ENCODE measurements at places on chromosomes 11 and 22.

- DNase-seq: no peak
Measured at GRCh38 chr22:41382098-41382578, 396 bp downstream of the TEF start.

- DNase-seq: no peak
Measured at GRCh38 chr11:94656968-94657367, 89.8 kb downstream of the PIWIL4 start.

- DNase-seq: no peak
Measured at GRCh38 chr11:2531277-2531986, 86.6 kb downstream of the KCNQ1 start.

GRCh38 chr11:45320371-45320770, 34.2 kb upstream of the SYT13 start:
- DNase-seq: no peak

GRCh38 chr11:288478-289397, at the start of gene PGGHG:
TSS of gene PGGHG (plus strand) at chr11:289126. CDS start at chr11:289817, 691 bp downstream.
- peak; percentile 24 for DNase-seq

DNA sequence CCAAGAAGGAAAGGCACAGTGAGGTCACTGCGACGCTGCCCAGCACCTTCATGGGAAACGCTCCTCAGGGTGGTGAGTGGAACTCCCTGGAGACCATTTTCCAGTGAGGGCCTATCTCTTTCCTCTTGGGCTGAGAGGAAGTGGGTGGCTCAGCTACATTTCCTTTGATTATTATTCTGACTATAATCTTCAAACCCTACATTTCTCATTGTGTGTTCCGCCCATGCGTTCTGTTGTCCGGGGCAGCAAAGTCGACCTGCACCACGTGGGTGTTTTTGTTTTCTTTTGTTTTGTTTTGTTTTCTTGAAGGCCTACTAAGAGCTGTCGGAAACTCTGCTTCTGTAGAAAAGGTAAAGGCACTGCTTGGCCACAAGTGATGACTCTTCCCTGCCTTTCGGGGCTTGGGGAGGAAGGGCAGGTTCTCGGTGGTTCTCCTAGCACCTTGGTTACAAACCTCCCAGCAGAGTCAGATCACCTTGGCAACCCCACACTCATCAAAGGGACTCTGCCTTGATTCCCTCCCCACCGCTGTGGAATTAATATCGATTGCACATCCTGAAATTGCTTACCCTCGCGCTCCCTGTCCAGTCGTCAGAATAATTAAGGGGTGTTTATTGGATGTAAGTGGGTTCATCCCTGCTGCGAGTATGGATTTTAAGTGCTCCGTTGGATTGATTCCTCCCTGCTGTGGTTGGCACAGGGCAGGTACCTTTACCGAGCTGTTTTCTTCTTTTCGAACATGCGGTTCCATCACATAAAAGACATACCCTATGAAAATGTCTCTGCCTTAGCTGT, 7.3 kb downstream of the PARVB start:
- DNase-seq: no peak

GRCh38 chr11:47917599-47918369, 62.6 kb upstream of the PTPRJ start:
- peak; percentile 100 for DNase-seq

DNA sequence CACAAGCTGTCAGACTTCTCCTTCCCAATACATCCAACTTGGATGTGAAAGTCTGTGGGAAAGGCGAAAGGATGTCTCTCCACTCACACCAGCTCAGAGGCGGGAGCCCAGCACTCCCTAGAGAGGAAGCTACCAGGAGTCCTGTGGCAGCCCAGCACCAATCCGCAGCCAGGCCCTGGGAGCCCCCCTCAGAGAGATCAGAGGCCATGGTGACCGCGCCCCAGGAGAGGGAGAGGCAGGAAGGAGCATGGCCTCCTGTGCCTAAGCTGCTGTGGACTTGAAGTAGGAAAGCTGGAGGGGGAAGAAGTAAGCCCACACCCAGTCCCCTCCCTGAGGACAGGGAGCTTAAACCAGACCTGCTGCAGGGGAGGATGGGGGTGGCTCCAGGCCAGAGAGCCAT, 24.4 kb upstream of the IGSF9B start:
- DNase-seq: no peak

DNA sequence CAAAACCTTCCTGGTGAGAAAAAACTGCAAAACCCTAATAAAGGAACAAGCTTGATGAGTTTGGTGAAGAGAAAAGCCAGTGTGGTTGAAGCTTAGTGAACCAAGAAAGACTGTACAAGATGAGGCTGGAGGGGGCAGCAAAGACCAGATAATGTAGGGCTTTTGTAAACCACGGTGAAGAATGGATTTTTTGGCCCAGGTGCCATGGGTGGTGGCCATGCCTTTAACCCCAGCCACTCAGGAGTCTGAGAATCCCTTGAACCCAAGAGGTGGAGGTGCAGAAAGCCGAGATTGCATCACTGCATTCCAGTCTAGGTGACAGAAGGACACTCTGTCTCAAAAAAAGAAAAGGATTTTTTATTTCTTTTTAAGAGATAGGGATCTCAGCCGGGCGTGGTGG, 5.0 kb upstream of the ZDHHC5 start:
- no peak for DNase-seq

DNA sequence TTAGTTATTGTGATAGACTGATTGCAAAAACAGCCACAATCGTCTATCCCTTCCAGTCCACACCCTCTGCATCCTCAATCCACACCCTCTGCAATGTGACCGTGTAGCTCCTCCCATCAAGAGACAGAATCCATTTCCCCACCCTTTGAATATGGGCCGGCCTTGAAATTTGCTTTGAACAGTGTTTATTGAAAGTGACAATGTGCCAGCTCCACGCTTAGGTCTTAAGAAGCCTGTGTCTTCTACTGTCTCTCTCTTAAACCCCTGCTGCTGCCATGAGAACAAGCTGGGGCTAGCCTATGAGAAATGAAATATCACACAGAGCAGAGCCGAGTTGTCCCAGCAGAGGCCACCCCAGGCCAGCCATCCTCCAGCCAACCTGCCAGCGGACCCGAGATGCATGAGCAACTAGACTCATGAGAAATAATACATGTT, 22.3 kb upstream of the MICAL2 start:
- DNase-seq: no peak

- DNase-seq: no peak
Measured at GRCh38 chr11:122918734-122919133, 36.2 kb downstream of the JHY start.

GRCh38 chr11:121253951-121254350, 38.6 kb upstream of the SC5D start:
- DNase-seq: peak; percentile 91

GRCh38 chr11:128628686-128629085, 41.3 kb upstream of the ETS1 start:
- no peak for DNase-seq

GRCh38 chr22:48376936-48377712, 1450.5 kb downstream of the BRD1 start:
- DNase-seq: no peak

- DNase-seq: peak; percentile 52
Measured at GRCh38 chr11:95067039-95067840, 521 bp downstream of the SRSF8 start.

GRCh38 chr11:115300660-115301428, 203.4 kb downstream of the CADM1 start:
- no peak for DNase-seq

DNA sequence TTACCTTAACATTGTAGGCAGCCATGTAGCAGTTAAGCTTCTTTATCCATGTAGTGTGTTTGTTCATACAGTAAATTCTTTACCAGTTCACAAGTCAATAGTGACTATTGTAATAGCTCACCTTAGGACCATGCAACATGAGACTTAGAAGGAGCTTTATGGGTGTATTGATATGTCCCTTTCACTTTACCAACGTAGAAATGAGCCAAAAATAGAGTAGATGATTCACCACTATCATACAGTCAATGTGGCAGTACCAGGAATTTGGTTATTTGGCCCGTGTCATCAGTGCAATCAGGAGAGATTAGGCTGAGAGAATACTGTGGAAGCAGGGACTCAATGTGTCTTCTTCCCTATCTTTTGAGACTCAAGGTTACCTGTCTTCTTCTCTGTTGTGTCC, 4.7 kb downstream of the ZDHHC13 start:
- DNase-seq: no peak

GRCh38 chr22:40210818-40211217, 33.1 kb downstream of the TNRC6B start:
- DNase-seq: no peak

- DNase-seq: no peak
Measured at GRCh38 chr11:128796270-128796669, 70.8 kb downstream of the KCNJ1 start.

DNA sequence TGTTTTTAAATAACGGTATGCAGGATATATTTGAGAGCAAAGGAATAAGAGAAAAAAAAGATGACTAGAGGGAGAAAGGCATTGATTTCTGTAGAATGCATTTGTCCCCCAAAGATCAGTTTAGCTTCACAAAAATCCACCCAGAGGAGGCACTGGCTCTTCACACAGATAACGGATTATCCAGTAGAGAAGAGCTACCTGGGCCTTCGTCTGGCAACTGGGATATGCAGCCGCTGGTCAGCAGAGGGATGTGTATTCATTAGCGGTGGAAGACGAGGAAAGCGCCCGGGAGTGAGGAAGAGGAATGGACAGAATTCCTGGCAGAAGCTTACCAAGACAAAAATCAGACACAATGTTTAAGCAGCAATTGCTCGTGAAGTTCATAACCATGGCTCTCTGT, 5.6 kb upstream of the WT1 start:
- DNase-seq: no peak

DNA sequence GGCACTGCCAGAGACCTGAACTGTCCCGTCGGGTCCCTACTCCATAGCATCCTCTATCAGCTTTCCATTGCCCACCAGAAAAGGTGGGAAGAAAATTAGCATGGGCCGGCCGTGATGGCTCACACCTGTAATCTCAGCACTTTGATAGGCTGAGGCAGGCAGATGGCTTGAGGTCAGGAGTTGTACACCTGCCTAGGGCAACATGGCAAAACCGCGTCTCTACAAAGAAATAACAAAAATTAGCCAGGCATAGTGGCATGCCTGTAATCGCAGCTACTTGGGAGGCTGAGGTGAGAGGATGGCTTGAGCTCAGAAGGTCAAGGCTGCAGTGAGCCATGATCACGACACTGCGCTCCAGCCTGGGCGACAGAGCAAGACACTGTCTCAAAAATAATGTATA, 3.5 kb downstream of the SLC25A18 start:
- DNase-seq: no peak

DNA sequence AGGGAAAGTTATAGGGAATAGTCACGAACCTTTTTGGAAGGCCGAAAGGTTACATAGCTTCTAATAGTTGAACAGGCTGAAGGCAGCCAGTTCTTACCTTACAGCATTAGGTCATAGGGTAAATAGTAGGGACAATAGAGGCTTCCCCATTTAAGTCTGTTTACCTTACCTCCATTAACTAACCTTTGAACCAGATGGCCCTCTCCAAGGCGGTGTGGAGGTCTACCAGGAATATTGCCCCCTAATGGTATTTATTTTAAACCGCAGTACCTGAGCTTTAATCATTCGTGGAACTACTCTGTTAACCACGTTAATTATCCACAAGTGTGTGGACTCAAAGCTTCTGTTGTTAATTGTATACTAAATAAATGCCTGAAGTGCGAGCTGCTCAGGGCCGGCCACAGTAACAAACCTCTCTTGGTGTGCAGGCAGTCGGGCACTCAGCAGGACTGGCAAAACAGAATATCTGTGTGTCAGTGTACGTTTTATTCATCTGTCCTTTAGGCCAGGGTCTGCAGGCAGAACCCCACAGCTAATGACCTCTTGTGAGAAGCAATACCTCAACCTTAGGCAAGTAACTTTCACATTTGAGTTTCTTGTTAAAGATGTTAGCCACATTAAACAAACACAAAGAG, 81.7 kb downstream of the PRCP start:
- DNase-seq: peak; percentile 60

Measured in NCI-H2029 (cell line).